ENCODE measurements at places on chromosomes 3 and 15.
A peak's percentile ranks its signal among the peaks of the same experiment; 100 is the strongest.

DNA sequence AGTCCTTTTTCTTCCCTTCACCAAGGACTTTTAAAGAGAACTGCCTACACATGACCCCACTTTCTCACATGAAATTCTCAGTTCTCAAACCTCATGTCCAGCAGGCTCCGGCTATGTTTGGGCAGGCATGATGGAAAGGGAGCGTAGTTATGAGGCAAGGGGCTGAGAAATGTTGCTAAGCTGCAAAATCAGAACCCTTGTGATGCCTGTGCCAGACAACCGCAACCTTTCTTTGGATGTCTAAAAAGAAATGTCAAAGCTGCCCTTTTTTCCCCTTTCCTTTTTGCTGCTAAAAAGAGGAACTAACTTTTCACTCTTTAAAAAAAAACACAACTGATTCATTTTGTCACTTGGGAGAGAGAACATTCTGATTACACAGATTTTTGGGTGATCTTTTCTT lies 19.2 kb downstream of the GNB4 start:
- DNase-seq, result no peak

GRCh38 chr15:85141726-85142125 lies 160.1 kb downstream of the PDE8A start:
- DNase-seq, result peak; percentile 64

GRCh38 chr3:183291497-183292031 lies 38.5 kb downstream of the B3GNT5 start:
- peak; percentile 28 for DNase-seq

DNA sequence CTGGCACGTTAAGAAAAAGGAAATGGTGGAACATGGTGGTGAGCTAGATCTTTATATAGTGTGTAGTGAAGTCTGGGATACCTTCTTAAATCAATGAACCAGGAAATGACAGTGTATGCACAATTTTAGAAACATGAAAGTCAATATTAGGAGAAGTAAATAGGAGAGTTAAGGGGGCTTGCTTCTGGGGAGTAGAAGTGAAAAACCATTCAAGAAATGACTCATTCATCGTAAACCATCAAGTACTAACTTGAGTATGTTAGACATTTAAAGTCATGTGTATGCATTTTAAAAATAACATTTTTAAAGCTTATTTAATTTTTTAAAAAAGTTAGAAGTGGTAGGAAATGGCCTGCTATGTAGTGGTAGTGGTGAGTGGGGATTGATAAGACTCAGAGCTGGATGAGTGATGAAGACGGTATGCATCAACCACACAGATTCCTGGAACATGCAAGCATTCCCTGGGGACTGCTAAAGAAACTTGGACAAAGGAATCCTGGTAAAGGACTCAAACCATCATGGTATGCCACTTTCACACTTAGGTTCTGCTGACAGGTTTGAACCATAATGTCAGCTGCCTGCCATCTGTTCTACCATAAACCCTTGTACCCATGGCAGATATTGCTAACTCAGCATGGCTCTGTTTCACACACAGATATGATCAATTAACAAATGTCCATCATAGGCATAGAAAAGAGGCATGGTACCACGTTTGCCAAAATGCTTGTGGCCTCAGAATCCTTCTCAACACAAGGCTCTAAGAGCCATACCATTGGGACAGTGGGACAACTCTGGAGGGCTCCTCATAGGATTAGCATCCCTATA lies 28.9 kb upstream of the MITF start:
- DNase-seq, result peak; percentile 39

GRCh38 chr3:22569570-22569969 lies 633.6 kb upstream of the UBE2E2 start:
- no peak for DNase-seq

Measured in AG10803 (cell line).